HCT116 (cell line): ENCODE measurements at places on chromosomes 2 and 18.
A peak's percentile ranks its signal among the peaks of the same experiment; 100 is the strongest.

DNA sequence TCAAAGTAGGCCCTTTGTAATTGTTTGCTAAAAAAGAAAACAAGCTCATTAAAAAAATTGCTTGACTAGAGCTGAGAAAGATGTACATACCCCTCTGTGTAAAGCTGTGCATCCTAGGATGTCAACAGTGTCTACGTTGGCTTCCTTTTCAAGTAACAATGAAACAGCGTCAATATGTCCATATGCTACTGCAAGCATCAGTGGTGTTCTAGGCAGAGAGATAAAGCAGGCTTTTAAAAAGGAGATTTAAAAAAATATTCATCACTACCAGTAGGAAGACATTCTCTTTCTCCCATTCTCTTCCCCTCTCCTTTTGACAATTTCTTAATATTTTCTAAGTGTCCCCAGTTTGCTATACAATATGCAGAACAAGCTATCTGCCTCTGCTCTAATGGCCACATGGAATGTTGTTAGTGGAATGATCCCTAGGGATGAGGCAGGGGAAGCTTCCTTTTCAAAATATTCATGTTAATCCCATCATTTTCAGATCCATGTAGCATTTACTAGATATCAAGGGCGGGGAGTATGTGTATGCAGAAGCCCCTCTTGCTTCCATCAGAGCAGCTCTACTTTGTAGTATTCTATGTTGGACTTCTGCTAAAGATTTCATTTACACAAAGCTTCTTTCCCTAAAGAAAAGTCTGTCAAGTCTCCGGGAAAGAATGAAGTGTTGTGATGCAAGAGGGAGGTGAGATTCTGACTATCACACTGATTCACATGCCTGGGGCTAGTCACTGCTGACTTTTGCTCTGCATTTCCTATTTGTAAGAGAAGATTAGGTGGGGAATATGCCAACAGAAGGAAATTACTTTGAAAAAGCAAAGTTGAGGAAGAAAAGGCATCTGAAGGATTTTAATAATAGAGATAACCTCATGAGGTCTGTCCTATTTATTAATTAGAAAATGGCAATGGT is 81.5 kb upstream of the PGAP1 start:
- H3K4me3 ChIP-seq, result no peak overlapping the region
- H3K27ac ChIP-seq, result no peak overlapping the region
- no peaks in the 10 kb centered on the region for H3K27me3 ChIP-seq
- H3K4me1 ChIP-seq, result no peaks in the 10 kb centered on the region

DNA sequence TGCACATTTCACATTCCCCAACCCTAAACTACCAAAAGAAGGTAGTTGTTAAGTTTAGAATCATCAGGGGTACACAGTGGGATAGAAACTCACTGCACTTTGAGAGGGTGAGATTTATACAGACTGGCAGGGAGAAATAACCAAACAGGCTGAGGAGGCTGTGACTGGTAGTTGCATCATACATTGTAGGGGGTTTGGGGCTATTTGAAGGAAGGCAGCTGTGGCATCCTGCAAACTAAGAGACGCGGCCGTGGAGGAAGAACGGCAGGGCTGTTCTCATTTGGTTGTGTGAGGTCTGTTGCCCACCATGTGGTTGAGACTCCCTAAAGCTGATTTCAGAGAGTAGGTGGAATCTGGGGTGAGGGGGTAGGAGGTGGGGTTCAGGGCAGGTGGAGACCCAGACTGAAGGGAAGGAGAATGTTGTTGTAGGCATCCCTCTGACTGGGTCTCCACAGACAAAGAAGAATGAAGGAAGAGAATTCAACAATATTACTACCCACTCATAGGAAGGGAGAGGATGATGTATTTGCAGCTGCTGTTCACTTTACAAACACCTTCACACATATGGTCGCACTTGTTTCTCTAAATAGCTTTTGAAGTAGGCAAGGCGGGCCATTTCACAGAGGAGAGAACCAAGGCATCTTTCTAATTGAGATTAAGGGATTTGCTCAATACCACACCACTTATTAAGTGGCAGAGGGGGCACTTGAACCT is 170.9 kb upstream of the SIX2 start:
- no peak overlapping the region for H3K27ac ChIP-seq
- H3K36me3 ChIP-seq, result no peaks in the 10 kb centered on the region
- H3K4me1 ChIP-seq, result no peaks in the 10 kb centered on the region
- no peak for DNase-seq

DNA sequence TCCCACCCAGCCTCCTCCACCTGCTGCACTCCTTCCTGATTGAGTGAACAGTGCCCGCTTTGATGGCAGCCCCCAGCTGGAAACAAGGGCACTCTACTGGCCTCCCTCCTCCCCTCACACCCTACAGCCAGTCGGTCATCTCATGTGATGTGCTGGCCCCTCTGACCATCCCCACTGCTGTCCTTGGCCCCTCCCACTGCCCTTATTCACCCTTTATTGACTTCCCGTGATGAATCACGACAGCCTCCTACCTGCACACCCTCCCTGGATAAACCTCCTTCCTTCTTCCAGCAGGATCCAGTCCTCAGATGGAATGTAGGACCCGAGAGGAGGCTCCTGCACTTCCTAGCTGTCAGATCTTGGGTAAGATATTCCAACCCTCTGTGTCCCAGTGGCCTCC is 186.5 kb upstream of the SH3BP4 start:
- DNase-seq, result no peak
- H3K4me3 ChIP-seq, result no peak overlapping the region
- no peaks in the 10 kb centered on the region for H3K36me3 ChIP-seq
- H3K27ac ChIP-seq, result no peak overlapping the region
- no peaks in the 10 kb centered on the region; the same call in 1 of the 2 replicates for H3K4me1 ChIP-seq

- 0 out of 2 replicates have a peak, but pooled peaks cover 7% of the 10 kb centered on the region for H3K36me3 ChIP-seq
- H3K27ac ChIP-seq, result peak overlapping the region; percentile 84
- H3K4me3 ChIP-seq, result peak overlapping the region; percentile 66
These were observed 786 bp downstream of the TET3 start for GRCh38 chr2:73985308-73986084.

GRCh38 chr18:72147830-72148229 is 396.3 kb downstream of the CBLN2 start:
- no peak overlapping the region for H3K27ac ChIP-seq
- no peaks in the 10 kb centered on the region for H3K4me1 ChIP-seq
- H3K36me3 ChIP-seq, result no peaks in the 10 kb centered on the region
- no peak overlapping the region for H3K4me3 ChIP-seq
- no peaks in the 10 kb centered on the region for H3K27me3 ChIP-seq

GRCh38 chr18:12637393-12637792 is 20.5 kb downstream of the SPIRE1 start:
- no peak overlapping the region for H3K4me3 ChIP-seq
- DNase-seq, result no peak
- H3K36me3 ChIP-seq, result no peaks in the 10 kb centered on the region
- peaks cover 7% of the 10 kb centered on the region; the same call in 1 of the 2 replicates for H3K4me1 ChIP-seq
- H3K27me3 ChIP-seq, result no peaks in the 10 kb centered on the region

DNA sequence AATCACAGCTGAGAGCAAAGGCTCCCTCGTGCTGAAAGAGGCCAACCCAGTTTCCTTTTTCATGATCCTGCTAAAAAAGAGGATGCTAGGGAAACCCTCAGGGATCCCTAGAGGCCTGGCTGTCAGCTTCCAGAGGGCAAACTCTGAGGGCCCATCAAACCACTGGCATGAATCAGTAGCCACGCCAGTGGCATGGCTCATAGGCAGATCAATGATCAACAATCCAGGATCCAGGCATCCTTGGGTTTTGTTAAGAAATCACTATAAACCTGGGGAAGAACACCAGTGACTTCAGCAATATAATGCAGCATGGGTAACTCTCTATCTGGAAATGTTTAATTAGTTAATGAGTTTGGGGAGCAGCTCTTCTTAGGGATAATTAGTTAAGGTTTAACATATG is 286.5 kb downstream of the C1D start:
- H3K4me1 ChIP-seq, result no peaks in the 10 kb centered on the region
- peaks cover 50% of the 10 kb centered on the region for H3K27me3 ChIP-seq
- no peak for DNase-seq
- no peak overlapping the region for H3K4me3 ChIP-seq
- no peaks in the 10 kb centered on the region for H3K36me3 ChIP-seq

- DNase-seq, result no peak
- H3K4me1 ChIP-seq, result peaks cover 8% of the 10 kb centered on the region; the same call in 1 of the 2 replicates
- H3K27me3 ChIP-seq, result no peaks in the 10 kb centered on the region
- H3K4me3 ChIP-seq, result no peak overlapping the region
These were observed 255.8 kb downstream of the CYP26B1 start for GRCh38 chr2:71891719-71892422.

DNA sequence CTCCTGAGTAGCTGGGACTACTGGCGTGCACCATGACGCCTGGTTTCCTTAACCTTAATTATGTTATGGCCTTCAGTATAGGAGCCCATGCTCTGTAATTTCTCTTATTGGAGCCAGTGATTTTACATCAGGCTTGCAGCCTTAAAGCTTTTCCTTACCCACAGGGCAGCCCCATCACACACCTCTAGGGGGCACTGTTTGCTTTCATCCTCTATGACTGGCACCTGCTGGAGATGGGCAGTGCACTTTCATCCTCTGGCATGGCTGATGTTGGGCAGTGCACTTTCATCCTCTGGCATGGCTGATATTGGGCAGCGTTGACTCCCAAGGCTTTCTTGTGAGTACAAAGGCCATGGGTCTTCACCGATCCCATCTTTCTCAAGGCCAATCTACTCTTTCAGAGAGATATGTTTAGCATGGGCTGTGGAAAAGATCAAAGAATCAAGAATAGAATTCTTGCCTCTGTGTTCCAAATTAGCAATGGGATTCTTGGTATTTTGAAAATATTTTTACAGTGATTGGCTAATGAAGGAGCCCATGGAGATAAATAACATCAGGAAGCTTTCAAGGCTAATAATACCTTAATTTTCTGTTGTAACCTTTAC is 80.7 kb upstream of the MEX3C start:
- H3K27me3 ChIP-seq, result no peaks in the 10 kb centered on the region
- peak; percentile 57 for DNase-seq
- no peak overlapping the region for H3K4me3 ChIP-seq
